ENCODE measurements at places on chromosomes 3 and 15.

GRCh38 chr3:125062904-125063618 lies 7.3 kb upstream of the HEG1 start:
- no peak for DNase-seq

DNA sequence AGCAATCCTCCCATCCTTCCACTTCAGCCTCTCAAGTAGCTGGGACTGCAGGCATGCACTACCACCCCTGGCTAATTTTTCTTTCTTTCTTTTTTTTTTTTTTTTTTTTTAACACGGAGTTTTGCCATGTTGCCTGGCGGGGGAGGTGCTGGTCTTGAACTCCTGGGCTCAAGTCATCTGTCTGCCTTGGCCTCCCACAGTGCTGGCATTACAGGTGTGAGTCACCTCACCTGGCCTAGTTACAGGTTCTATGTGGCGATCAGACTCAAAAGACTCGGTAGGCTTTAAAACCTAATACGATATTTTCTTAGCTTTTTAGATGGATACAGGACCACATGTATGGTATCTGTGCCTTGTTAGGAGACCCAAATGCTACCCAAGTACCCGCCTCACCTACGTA lies 14.0 kb upstream of the SLC25A26 start:
- DNase-seq, result no peak

GRCh38 chr15:43232289-43232874 lies 11.6 kb upstream of the EPB42 start:
- DNase-seq, result no peak

GRCh38 chr15:34942363-34942762 lies 27.2 kb downstream of the AQR start:
- no peak for DNase-seq

DNA sequence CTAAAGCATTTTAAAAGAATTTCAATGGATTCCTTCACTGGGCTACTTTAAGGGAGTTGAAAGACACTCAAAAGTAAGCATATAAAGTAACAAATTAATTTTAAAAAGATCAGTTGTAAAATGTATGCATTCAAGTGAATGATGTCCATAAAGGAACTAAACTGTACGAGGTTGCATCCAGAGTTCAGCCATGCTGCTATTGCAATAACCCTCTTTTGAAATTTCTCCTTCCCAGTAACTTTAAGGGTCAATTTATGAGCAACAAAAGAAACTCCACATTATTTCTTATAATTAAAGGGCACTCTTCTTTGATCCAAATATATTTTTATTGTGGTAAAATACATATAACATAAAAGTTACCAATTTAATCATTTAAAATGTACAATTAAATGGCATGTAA lies 22.9 kb downstream of the BTLA start:
- DNase-seq, result peak; percentile 25

DNA sequence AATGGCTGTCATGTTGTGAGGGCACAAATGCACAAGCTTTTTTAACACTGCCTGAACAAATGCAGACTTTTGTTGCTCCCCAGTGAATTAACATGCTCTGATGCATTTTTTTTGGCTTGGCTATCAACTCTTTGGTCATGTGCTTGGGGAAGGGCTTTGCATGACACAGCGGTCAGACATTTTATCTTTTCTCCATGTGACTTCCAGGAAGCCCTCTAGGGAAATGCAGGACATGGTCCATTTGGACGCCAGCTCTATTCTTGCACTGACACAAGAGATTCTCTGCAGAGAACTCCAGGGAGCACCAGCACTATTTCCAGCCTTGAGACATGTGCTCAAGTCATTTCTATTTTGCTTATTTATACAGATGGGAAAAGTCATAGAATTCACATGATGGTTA lies 46.2 kb downstream of the NEK11 start:
- no peak for DNase-seq

DNA sequence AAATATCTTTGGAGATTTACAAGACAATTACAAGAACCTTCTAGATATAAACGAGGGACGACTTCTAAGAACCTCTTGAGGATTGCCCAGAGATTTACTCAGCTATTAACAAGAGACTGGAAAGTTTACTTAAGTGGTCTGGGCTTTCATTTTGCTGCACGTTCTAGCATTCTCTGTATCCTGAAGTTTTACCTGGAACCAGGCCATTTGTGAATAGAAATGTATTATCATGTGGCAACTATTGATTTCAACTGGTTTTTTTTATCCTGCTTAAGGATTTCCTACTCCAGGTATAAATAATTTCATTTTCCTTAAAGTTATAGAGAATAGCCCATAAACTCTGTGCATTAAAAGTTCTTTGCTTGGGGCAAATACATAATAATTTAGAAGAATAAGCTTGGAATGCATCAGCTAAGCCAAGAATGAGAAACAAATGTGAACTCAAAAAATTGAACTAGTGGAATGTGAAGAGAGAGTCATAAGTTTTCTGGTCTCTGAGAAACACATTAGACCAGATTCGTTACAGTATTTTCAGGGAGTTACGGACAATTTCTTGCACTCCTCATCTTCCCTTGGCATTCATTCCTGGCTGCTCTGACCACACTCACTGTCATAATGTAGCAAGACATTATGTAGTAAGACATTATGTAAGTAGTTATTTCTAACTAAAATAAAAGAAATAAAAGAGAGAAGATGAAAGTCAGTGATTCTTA lies 1.3 kb downstream of the AQP9 start:
- peak; percentile 32 for DNase-seq

DNA sequence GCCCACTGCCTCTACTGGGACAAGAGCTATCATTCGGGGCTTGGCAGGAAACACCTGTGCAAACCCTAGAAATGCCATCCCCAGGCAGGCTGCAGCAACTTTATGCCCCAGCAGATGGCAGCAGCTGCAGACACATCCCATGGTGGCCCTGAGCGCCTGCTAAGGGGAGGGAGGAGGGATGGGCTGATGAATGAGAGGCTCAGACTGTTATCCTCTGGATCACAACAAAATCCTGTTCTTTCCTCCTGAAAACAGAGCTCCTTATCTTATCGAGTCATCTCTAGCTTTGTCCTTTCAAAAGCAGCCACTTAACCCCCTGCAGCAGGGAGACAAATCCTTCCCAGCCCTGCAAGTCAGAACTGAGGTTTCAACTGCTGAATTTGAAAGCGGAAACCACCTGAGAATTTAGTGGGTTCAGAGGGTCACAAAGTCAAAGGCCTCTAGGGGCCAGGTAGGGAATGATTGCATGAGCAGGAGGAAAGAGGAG lies 90.6 kb upstream of the PROK2 start:
- DNase-seq, result peak; percentile 80

DNA sequence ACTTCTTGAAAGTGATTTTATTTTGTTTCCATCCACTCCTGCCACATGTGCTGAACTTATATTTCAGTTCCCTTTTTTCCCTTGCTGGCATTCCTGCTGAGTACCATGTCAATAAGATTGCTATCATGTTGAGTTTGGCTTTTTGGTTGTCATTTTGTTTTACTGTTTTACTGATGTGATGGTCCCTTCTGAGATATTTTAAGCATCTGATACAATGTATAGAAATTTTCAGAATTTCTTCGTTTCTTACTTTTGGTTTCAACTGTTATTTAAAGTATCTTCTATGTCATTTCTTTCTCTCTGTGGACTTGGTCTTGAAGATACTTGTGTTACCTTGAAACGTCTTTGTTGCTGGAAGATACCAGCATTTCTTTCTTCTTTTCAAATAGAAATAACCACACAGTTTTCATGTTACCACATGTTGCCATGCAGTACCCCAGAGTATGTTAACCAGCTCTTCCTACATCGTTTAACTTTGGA lies 14.1 kb downstream of the SIDT1 start:
- no peak for DNase-seq

- no peak for DNase-seq
These were observed 1.3 kb downstream of the FAIM start for GRCh38 chr3:138609898-138610266.

DNA sequence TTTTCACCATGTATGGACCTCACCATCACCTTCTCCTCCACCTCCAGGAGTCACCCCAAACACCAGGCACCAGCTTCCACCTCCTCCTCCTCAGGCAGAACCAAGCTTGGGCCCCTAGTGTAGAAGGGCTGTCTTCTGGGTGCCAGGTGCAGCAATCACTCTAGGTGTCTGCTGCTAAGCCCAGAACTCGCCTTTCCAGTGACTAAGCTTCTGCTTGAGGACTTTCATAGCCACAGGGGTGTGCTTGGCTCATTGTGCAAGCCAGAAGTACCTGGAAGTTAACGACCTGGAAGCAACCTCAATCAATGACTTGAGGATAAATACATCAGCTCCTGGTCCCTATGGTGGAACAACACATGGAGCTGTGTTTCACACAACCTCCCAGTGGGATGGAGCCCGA lies 49.8 kb upstream of the PXYLP1 start:
- DNase-seq, result no peak

DNA sequence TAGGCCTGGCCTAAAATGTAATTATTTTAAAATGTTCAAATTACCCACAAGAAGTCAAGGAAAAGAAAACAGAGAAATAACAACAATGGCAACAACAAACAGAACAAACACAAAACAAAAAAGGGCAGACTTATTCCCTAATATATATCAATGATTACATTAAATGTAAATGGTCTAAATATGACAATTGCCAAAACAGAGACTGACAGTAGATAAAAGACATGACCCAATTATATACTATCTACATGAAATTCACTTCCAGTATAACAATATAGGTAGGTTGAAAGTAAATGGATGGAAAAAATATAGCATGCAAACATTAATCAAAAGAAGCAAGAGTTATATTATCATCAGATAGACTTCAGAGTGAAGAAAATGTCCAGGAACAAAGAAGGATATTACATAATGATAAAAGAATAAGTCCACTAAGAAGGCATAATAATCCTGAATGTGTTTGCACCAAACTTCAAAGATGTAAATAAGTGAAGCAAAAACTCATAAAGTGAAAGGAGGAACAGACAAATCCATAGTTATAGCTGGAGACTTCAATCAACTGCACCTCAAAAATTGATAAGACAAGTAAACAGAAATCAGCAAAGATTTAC lies 6.5 kb downstream of the SEC22C start:
- no peak for DNase-seq

- peak; percentile 84 for DNase-seq
These were observed 12.0 kb downstream of the CD86 start for GRCh38 chr3:122067214-122067550.

DNA sequence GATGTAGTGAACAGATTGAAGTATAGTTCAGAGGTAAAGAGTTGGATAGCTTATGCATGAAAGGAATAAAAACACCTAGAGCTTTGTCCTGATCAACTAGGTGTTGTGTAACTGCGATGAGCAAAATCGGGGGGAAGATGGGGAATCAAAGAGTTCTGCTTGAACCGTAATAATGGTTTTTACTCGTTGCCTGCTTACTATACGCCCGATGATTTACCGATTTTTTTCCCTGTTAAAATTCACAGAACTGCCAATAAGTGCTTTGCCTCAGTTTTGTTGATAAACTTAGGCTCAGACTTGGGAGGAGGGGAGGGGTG lies 783 bp upstream of the DNAJB11 start:
- DNase-seq, result no peak

GRCh38 chr15:78398076-78398825 lies 39.8 kb upstream of the IREB2 start:
- no peak for DNase-seq

GRCh38 chr3:45992133-45992729 lies 3.4 kb downstream of the FYCO1 start:
- DNase-seq, result no peak

GRCh38 chr15:70672081-70672480 lies 91.3 kb downstream of the UACA start:
- DNase-seq, result peak; percentile 5

- no peak for DNase-seq
These were observed 2.8 kb upstream of the THSD4 start for GRCh38 chr15:71112429-71112828.

DNA sequence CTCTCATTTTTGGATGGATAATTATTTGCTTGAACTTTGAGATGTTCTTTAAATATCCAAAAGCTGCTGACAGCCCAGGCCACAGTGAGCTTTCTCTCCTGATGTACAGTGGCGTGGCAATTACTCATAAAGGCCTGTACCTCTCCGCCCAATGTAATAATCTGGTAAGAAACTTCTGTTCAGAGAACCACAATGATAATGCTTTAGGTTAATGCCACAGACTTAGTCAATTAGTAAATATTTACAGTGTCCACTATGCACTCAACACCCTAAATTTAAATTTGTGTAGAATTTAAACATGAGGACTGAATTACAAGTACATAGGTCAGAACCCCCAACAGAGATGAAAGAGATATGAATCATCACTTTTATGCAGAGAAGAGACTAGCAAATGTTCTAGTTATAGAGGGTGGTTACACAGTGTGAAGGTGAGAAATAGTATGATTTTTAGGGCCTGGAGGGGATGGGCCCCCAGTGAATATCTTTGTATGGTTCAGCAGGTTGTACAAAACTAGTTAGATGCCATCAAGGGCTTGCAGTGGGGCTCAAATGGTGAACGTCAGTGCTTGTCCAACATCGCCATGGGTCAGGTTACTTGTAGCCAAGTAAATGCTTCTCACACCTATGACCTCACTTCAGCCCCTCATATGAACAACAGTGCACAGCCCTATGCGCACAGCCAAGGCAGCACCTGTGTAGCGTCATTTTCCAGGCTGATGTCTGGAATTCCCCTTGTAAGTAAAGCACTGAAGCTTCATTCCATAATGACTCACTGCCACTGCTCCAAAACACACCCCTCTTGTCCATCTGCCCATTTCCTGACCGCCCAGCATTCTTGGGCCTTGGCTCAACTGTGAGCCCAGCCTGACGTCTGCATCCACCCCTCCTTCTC lies 13.3 kb downstream of the ABHD2 start:
- DNase-seq, result no peak

GRCh38 chr3:53643757-53644156 lies 149.3 kb downstream of the CACNA1D start:
- no peak for DNase-seq

GRCh38 chr3:87145553-87145952 lies 81.6 kb upstream of the CHMP2B start:
- DNase-seq, result peak; percentile 2

GRCh38 chr3:136708333-136708985 lies 43.7 kb downstream of the STAG1 start:
- DNase-seq, result peak; percentile 57

DNA sequence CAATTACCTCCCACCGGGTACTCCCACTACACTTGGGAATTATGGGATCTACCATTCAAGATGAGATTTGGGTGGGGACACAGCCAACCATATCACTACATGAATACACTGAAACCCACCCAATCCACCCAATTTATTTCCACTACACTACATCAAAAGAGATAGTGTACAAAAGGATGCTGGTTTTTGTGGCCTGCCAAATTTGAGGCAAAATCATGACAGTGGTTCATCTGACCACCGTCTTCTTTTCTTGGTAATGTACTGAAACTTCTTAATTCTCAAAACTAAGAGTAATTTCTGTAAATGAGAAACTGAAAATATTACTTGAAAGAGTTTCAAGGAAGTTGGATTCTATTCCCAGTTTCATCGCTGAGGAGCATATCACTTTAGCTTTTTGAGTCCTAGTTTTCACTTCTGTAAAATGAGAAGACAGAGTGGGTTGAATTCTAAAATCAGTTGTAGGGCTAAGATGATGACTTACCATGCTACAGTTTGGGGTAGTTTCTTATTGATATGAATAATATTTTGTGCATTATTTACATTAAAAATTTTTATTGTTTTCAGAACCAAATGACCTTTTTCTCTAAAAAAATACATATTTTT lies 360.4 kb upstream of the CNTN6 start:
- no peak for DNase-seq

Measured in suppressor macrophage treated with lipopolysaccharide for 4 hours (primary cell).